ENCODE measurements at places on chromosomes 6 and 20.

DNA sequence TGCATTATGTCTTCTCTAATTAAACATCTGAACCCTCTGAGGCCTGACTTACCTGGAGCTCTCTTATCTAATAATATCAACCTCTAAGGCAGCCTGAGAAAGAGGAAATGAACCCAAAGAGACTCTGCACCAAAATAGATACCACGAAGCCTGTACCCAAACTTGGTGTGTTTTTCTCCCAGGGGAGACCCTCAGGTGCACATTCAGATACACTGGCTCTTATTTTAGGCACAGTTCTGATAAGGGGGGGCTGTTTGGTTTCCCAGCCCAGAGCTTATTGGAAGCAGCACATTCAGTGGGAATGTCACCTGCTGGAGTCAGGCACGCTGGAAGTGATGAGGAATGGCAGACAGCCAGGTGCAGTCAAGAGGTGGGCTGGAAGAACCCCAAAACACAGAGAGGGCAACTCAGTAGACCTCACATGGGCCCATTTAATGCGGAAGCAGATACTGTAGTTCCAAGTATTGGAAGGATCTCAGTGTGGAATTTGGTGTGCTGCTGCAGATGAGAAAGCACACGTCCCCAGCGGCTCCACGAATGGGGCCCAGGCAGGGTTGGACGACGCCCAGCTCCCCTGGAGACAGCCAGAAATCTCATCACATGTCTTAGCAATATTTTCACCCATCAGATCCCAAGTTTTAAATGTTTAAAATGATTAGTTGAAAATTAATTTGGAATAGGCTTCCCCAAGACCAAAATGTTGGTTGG lies 9.7 kb upstream of the CCR6 start:
- no peaks in the 10 kb centered on the region for H3K36me3 ChIP-seq
- no peaks in the 10 kb centered on the region for H3K4me1 ChIP-seq
- no peak overlapping the region for H3K27ac ChIP-seq
- DNase-seq: no peak
- H3K27me3 ChIP-seq: peaks cover 88% of the 10 kb centered on the region

DNA sequence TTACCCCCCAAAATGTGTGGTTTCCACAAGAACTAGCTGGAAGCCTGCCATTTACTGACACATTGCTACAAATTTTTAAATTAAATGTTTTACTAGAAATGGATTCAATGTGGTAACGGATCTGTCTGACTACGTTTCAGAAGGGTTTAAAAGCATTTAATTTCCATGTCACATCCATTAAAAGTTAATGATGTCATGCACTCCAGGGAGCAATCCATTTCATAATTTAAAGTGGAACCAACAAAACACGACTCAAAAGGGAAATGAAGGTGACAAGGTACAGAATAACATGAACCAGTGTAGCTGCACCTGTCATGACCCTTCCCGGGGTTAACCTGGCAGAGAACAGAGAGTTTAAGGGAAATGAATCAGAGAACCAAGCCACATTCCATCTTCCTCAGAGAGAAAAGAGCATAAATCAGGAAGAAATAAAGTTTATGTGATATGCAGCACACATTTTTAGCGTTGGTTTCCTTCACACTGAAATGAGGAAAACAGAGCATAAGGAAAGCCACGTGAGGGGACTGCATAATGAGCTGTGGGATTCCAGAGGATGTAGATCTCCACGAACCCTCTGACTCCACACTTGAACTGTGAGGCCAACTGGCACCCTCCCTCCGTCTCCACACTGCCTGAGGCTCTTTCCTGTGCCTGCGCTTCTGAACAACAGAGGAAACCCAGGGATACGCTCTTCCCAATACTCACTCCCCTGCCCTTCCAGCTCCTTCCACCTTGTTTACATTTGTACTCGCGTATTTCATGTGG lies 170.3 kb upstream of the AHI1 start:
- no peak for DNase-seq
- H3K36me3 ChIP-seq: no peaks in the 10 kb centered on the region
- H3K4me3 ChIP-seq: no peak overlapping the region
- no peaks in the 10 kb centered on the region for H3K4me1 ChIP-seq

DNA sequence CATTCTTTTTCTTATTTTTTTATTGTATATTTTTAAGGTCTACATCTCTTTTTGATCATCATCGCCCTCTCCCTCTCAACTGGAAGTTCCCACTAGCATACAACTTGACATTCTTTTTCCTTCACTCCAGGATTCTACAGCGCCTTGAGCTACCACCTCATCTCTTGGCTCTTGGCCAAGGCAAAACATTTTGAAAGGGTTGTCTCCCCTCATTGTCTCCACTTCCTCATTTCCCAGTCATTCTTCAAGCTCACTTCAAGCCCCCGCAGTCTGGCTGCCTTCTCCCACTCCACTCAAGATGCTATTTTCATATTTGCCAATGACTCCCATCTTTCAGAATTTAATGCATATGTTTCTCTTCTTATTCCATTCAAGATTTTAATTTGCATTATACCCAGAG lies 63.0 kb downstream of the OPN5 start:
- H3K4me1 ChIP-seq: no peaks in the 10 kb centered on the region
- no peak for DNase-seq
- H3K4me3 ChIP-seq: no peak overlapping the region
- H3K27me3 ChIP-seq: peaks cover 13% of the 10 kb centered on the region
- no peak overlapping the region for H3K27ac ChIP-seq
- no peaks in the 10 kb centered on the region for H3K36me3 ChIP-seq

DNA sequence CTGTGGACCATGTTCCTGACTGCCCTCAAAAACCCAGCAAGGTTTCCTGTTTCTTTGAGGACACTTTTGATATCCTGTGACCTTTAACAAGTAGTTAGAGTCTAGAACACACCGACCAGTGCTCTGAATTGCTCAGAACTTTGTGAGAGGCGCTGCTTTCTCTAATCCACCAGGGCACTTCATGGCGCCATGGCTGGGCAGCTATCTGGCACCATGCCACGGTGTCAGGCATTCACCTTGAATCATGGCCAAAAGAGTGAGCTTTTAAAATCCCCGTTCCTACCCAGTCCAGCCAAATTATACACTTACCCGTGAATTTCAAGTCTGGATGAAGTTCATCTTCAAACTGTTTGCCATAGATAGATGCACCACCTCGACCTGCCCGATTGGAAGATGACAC lies 17.0 kb upstream of the CPNE5 start:
- H3K4me1 ChIP-seq: peaks cover 22% of the 10 kb centered on the region
- no peak overlapping the region for H3K27ac ChIP-seq
- no peak for DNase-seq
- H3K4me3 ChIP-seq: no peak overlapping the region

GRCh38 chr20:13455713-13456112 lies 183.0 kb downstream of the TASP1 start:
- DNase-seq: no peak
- H3K4me3 ChIP-seq: no peak overlapping the region
- H3K27me3 ChIP-seq: no peaks in the 10 kb centered on the region
- H3K36me3 ChIP-seq: no peaks in the 10 kb centered on the region
- H3K27ac ChIP-seq: no peak overlapping the region

GRCh38 chr6:82843291-82843885 lies 222.3 kb downstream of the UBE3D start:
- H3K27ac ChIP-seq: no peak overlapping the region
- no peaks in the 10 kb centered on the region for H3K4me1 ChIP-seq
- no peaks in the 10 kb centered on the region for H3K36me3 ChIP-seq
- no peak overlapping the region for H3K4me3 ChIP-seq

GRCh38 chr20:43188861-43189553 lies 699 bp downstream of the PTPRT start:
- peaks cover 45% of the 10 kb centered on the region for H3K27me3 ChIP-seq
- no peak for DNase-seq
- no peak overlapping the region for H3K4me3 ChIP-seq
- H3K27ac ChIP-seq: no peak overlapping the region

GRCh38 chr20:12891643-12892042 lies 117.1 kb upstream of the SPTLC3 start:
- no peak overlapping the region for H3K27ac ChIP-seq
- no peak for DNase-seq
- H3K4me3 ChIP-seq: no peak overlapping the region
- H3K4me1 ChIP-seq: 0 out of 2 replicates have a peak, but pooled peaks cover 5% of the 10 kb centered on the region
- no peaks in the 10 kb centered on the region for H3K36me3 ChIP-seq

GRCh38 chr20:21513881-21514540 lies at the start of gene NKX2-2:
Gene NKX2-2, minus strand, starts transcription at chr20:21514064. Its CDS starts 395 bp downstream, at chr20:21513669.
- H3K36me3 ChIP-seq: no peaks in the 10 kb centered on the region
- no peak for DNase-seq
- peaks cover 31% of the 10 kb centered on the region for H3K27me3 ChIP-seq
- H3K4me1 ChIP-seq: no peaks in the 10 kb centered on the region
- no peak within 1 kb of the TSS for H3K4me3 ChIP-seq
- H3K27ac ChIP-seq: no peak within 1 kb of the TSS

DNA sequence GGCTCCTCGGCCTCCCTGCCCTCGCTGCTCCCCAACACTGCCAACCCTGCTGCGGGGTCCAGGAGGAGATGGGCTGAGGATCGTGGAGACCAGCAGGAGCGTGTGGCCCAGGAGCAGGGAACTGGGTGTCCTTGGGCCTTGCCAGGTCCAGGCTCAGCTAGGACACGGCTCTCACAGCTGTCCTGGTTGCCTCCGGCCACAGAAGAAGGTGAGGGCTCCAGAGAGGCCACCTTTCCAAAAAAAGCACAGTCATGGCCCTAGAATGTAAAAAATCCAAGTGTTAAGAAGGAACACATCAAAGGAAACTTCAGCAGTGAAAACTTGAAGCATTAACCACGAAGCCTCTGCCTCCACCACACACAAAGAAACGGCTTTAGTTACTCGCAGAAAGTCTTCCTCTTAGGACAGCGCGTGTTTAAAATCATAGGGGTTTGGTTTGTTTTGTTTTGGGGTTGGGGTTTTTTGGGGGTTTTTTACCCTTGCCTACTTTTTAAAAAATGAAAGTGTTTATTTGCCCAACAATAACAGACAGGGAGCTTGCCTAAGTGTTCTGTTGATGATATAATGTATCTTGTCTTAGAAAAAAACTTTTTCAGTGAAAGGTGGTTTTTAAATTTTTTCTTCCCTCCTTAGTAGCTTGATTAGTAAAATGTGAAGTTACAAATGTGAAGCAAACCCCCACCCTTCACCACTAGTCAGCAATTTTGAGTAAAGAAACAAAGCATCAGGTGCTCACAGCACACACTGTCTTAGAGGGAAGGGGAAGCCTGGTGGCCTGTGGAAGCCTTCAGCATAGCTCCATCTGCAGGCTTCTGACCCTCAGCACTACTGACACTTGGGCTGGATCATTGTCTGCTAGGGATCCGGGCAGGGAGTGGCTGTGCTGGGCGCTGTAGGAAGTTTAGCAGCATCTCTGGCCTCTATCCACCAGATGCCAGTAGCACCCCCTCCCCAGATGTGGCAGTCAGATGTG lies 60.0 kb downstream of the PTPN1 start:
- H3K36me3 ChIP-seq: peaks cover 31% of the 10 kb centered on the region
- no peak overlapping the region for H3K4me3 ChIP-seq
- no peak overlapping the region for H3K27ac ChIP-seq
- H3K4me1 ChIP-seq: no peaks in the 10 kb centered on the region
- H3K27me3 ChIP-seq: no peaks in the 10 kb centered on the region

GRCh38 chr6:169487579-169488436 lies 214.0 kb downstream of the WDR27 start:
- no peak overlapping the region for H3K27ac ChIP-seq
- no peaks in the 10 kb centered on the region for H3K27me3 ChIP-seq
- no peak overlapping the region for H3K4me3 ChIP-seq
- no peaks in the 10 kb centered on the region for H3K36me3 ChIP-seq
- DNase-seq: no peak
- no peaks in the 10 kb centered on the region for H3K4me1 ChIP-seq

DNA sequence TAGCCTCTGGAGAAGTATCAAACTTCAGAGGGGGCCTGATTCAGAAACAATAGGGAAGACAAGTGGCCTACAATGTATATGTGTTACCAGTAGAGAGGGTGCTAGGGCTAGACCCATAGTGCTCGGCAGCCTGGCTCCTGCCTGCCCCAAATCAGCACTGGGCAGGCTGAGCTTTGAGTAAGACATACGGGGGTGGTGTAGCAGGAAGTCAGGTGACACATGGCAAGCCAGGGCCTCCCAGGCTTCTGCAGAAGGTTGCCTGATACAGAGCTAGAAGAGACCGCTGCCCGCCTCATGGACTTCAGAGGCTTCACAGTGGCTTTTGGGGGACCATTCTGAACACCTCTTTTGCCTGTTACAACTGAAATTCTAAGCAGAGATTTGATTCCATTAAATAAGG lies 43.4 kb downstream of the RALY start:
- DNase-seq: no peak
- no peak overlapping the region for H3K27ac ChIP-seq
- no peak overlapping the region for H3K4me3 ChIP-seq
- H3K27me3 ChIP-seq: no peaks in the 10 kb centered on the region
- H3K36me3 ChIP-seq: no peaks in the 10 kb centered on the region
- no peaks in the 10 kb centered on the region for H3K4me1 ChIP-seq

- H3K27ac ChIP-seq: peak overlapping the region; percentile 14
- H3K4me3 ChIP-seq: no peak overlapping the region
- no peaks in the 10 kb centered on the region for H3K36me3 ChIP-seq
- peak; percentile 56 for DNase-seq
- peaks cover 41% of the 10 kb centered on the region for H3K4me1 ChIP-seq
Measured at GRCh38 chr6:37667050-37667814, 30.5 kb downstream of the MDGA1 start.

DNA sequence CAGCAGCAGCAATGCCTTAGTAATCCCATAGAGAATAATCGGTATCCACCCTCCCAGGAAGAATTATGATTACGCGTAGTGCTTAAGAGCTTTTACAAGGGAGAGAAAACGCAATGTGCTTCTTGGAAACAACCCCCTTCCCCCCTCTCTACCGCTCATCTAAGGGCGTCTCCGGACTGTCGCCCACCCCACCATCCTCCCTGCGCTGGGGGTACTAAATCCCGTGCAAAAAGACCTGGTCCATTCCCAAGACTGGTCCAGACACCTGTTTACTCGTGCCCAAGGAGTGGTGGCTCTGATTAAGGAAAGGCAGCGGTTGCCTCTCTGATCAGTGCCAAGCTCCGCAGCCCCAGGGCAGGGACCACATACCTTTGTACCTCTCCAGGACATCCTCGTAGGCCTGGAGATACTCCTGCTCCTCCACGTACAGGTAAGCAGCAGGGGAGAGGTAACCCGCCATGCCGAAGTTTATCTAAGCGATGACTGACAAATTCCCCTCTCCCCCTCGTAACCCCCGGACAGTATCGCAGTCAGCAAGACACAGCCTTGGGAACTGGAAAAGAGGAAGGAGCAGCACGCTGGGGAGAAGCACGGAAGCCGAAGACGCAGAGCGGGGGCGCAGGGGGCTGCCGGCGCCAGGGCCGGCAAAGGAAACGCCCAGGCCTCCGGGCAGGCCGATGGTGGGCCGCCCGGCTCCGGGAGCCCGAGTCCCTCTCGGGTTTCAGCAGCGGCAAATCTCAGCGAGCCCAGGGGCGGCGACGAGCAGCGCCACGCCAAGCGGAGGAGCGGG lies 112.0 kb upstream of the BEND6 start:
- H3K27ac ChIP-seq: peak overlapping the region; percentile 55
- peak overlapping the region; percentile 80 for H3K4me3 ChIP-seq
- no peaks in the 10 kb centered on the region for H3K27me3 ChIP-seq
- H3K4me1 ChIP-seq: peaks cover 42% of the 10 kb centered on the region

DNA sequence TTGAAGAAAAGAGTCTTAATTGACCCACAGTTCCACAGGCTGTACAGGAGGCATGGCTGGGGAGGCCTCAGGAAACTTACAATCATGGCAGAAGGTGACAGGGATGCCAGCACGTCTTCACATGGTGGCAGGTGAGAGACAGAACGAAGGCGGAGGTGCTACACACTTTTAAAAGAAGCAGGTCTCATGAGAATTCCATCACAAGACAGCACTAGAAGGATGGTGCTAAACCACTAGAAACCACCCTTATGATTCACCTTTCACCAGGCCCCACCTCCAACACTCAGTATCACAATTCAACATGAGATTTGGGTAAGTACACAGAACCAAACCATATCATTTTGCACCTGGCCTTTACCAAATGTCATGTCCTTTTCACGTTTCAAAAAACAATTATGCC lies 20.9 kb downstream of the TAGAP start:
- DNase-seq: no peak
- H3K27me3 ChIP-seq: no peaks in the 10 kb centered on the region
- no peaks in the 10 kb centered on the region for H3K36me3 ChIP-seq
